ENCODE measurements at places on chromosomes 5 and 9.
A peak's percentile ranks its signal among the peaks of the same experiment; 100 is the strongest.

DNA sequence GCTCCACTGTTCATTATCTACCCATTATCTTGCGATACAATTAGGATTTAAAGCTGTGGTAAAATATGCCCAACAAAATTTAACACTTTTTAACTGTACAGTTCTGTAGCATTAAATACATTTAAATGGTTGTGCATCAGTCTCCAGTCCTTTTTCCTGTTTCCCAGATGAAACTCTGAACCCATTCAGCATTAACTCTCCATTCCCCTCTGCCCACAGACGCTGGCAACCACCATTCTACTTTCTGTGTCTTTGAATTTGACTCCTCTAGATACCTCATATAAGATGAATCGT is 2.9 kb upstream of the TRIM7 start:
- DNase-seq, result no peak

DNA sequence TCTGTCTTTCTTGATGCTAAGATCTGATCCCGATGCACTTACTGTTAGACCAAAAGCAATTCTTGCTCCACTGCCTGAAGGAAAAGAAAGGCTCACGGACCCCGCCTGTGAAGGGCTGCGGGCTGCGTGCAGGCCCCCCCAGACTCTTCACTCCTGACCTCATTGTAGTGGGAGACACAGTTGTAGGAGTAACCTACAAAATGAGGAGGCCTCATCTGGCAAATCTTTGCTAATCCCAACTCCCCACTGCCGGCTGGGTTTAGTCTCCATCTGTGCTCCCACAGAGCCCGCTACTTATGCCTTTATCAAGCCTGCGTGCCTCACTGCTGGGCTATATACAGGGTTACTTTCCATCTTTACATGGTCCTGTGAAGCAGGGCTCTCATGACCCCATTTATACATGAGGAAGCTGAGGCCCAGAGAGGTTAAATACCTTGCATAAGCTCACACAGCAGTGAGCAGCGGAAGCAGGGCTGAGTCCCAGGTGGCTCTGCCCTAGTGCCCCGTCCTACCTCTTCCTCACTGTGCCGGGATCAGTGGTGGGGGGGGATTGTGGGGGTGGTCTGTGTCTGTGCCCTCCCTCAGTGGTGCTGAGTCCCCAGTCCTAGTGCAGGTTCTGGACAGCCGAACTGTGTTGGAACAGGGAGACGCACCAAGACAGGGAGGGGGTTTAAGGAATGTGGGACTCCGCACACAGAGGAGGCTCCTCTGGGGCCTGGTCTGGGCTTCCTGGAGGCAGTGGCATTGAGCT is 43.9 kb upstream of the RNF130 start:
- no peak for DNase-seq

GRCh38 chr5:74266836-74267235 is 373.7 kb downstream of the ENC1 start:
- DNase-seq, result no peak

DNA sequence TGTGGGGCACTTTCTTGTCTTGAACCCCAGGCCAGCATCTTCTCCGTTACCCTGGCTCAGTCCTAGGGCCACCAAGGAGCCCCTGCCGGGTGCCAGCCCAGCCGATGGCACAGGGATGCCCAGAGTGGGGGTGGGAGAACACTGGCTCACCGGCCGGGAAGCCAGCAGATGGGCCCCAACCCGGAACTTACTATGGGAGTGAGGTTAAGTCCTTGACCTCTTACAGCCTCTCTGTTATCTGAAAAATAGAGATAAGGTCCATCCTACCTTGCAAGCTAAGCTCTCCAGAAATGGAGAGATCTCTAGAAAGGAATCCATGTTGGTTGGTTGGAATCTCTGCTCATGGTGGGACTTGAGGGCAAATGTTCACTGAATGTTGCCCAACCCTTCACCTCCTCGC is 20.8 kb downstream of the SH3PXD2B start:
- no peak for DNase-seq

GRCh38 chr9:133635098-133635497 is 1.1 kb upstream of the DBH start:
- DNase-seq, result no peak

GRCh38 chr5:171415115-171415730 is 4.2 kb upstream of the FGF18 start:
- DNase-seq, result no peak

GRCh38 chr9:74006935-74007334 is 490.2 kb upstream of the RORB start:
- no peak for DNase-seq

GRCh38 chr9:98807070-98807813 is at the start of gene GALNT12:
Gene GALNT12, plus strand, starts transcription at chr9:98807670. Its CDS starts 29 bp downstream, at chr9:98807699.
- DNase-seq, result peak; percentile 38
